Breast epithelium (tissue), 4 donors: ENCODE measurements at places on chromosomes 4 and X.

DNA sequence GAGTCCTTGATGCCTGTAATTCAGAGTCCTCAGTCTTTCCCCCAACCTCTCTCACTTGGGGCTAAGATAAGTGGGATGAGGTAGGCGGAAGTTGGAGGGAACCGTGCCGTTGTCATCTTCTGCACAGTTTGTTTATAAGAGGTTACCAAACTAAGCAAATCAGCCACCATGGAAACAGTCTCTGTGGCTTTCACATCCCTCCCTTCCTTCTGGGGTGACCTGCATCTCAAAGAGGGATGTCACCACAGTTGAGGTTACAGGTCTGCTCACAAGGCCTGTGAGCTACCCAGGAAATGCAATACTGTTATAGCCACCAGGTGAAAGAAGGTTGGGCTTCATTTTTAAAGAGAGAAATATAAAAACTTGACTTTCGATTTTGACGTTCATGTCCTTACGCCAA, 26.3 kb downstream of the RTL5 start:
- no peak for DNase-seq

DNA sequence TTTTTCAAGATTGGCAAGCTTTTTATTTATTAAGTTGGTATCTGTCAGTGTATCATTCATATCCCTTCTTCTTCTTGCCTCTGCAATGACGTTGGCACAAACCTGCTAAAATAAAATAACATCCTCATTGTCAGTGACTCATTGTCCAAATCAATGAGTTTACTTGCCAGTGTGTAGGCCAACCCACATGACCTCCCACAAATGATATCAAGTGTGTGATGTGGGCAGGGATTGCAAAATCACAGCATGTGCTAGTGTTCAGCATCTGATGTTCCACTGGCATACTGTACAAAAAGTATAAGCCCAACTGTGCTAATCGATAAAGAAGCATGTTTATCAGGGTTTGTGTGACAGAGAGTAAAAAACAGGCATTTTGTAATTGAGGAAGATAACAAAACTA, 25.5 kb downstream of the GPAT3 start:
- DNase-seq = no peak

DNA sequence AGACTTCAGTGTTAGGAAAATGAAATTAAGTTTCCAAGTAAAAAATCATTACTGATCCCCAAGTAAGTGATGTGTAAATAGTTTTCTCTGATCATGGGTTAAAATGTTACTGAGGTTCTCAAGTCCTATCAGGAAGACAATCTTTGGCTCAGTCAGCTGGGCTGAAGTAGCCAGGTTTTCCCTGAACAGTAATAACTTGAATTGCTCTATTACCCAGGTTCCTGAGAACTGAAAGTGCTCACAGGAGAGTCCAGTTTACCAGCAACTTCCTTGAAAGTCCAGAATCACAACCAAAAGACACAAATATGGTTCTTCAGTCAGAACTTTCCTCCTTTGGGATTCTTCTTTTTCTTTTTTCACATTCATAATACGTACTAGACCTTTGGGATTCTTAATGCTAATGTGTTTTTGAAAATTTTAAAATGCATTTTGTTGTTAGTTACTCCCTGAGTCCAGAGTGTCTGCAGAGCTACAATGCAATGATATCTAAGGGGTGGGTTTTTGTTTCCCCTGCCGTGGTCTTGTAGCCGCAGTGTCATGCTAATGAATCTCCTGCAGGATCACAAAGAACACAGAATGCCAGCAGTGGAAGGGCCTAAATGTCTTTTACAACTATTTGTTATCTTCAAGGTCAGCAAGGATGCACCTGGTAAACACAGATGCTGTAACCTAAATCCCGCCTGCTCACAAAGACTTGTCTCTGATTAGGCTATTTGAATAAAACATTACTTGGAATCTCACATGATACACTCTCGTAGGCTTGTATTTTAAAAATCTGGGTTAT, 439.8 kb upstream of the NR3C2 start:
- DNase-seq = no peak

DNA sequence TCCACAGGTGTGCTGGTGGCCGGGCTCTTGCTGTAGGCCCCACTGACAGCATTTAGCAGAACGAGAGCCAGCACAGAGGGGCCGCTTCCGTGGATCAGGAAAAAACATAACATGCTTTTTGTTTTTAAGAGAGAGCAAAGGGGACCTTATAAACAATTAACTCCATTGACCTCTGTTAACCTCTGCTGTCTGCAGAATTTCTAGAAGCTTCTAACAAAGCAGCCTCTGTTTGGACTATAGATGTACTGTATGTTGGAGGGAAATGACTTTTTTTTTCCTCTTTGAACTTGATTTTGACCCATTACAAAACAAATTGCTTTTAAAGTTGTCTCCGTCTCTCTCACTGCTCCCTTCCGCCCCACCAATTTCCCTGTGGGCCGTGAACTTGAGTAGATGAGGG, 210.7 kb downstream of the FRAS1 start:
- no peak for DNase-seq

- DNase-seq = no peak
Measured at GRCh38 chr4:115145393-115146160, 32.2 kb upstream of the NDST4 start.

GRCh38 chr4:111986095-111986494, 159.2 kb upstream of the FAM241A start:
- no peak for DNase-seq
